NCI-H187 treated with DMSO at 0.1 percent for 48 hours (cell line): ENCODE measurements at places on chromosomes 2 and 18.

DNA sequence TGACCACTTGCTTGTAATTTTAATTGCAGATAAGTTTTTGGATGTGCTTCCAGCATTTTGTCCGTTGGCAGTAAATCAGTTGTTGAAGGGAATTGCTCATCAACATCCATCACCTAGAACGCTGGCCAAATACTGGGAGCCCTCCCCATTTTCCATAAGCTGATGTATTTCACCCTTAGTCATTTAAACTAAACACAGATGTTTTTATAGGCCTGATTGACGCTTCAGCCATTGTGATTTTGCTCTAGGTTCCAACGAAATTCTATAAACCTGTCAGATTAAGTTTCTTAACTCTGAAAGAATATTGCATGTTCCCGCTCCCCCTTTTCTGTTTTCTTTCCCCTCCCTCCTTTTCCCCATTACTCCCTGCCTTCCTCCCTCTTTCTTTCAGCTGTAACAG lies 1.0 kb upstream of the RPRM start:
- no peak for DNase-seq

DNA sequence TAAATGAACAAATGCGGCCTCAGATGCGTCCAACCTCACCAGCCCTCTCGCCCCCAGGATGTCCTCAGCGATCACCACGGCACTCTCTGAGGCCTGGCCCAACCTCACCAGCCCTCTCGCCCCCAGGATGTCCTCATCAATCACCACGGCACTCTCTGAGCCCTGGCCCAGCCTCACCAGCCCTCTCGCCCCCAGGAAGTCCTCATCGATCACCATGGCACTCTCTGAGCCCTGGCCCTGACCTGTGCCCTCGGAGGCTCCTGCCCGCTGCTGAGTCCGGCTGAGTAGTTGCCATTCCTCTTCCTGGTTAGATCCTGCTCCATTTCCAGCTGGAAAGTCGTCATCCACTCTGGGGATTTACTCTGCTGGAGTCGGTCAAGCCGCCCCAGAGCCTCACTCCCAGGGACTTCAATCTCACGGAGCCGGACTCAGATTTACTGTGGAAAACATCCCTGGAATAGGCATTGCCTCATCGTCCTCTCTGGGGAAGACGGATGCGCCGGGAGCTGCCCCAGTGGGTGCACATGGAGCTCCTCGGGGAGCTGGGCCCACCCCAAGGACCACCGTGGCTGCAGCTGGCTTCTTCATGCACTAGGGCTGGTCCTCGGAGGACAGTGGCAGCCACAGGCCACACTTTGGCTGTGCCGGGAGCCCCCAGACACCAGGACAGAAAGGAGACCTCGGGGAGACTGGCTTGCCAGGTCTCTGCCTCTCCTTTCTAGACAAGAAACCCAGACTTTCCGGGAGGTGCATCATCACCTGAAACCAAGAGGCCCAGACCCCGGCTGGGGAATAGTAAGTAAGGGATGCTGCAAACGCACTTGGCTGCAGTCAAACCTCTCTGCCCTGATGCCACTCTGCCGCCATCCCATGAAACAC lies 230.6 kb downstream of the EIPR1 start:
- DNase-seq, result no peak

DNA sequence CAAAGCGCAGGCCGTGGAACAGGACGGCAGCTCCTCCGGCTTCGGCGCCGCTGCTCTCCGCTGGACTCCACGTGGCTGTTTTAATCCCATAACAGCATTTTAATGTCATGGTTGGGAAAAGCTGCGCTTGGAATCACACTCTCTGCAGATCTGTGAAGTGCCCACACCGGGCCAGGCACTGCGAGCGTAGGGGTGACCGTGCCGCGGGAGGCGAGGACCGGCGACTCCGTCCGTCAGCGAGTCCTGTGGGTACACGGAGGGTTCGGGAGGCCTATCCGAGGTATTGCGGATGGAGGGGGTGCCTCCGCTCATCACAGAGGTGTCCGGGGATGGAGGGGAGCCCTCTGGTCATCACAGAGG lies 198.0 kb upstream of the SALL3 start:
- DNase-seq, result no peak

- no peak for DNase-seq
Observed at GRCh38 chr18:9661564-9661963, 46.5 kb upstream of the RAB31 start.

- no peak for DNase-seq
Observed at GRCh38 chr2:52034706-52035105, 1002.8 kb upstream of the NRXN1 start.

DNA sequence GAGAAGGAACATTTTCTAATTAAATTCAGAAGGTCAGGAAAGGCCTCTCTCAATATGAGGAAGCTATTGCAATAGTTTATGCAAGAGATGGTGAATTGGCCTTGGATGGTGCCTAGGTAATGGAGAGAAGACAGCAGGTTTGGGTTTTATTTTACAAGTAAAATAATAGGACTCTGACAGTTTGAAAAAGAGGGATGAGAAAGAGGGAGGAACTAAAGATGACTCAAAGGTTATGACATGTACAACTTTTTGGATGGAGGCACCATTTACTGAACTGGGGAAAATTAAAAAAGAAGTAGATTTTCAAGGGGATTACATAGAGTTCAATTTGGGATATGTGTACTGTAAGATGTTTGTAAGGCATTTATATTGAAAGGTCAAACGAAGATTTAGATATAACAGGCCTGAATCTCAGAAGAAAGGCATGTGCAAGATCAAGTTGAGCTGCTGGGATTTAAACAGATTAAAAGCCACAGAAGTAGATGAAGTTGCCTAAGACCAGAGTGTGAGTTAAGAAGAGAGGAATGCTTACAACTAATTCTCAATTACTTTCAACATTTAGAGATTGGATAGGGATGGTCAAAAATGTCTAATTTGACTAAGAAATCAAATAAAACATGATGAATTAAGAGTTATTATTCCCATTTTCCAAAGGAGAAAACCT lies 12.3 kb upstream of the ASNSD1 start:
- no peak for DNase-seq
